ENCODE measurements at places on chromosomes 12 and 14. TPM values are rescaled to one million over a fixed set of nuclear protein-coding genes. Genes with fewer than 3 reads are reported as not detected.

The PUS7L gene
- 22.2 TPM for total RNA-seq

The KCNK13 gene
- not detected for total RNA-seq

The DNM1L gene
- 56.1 TPM for total RNA-seq

The CPNE6 gene
- total RNA-seq = not detected

The CLEC6A gene
- total RNA-seq = 0.17 TPM

The KCNH3 gene
- 1.8 TPM for total RNA-seq

The LRTM2 gene
- not detected for total RNA-seq

The SLC22A17 gene
- total RNA-seq = 2.2 TPM

Measured in activated naive CD4-positive, alpha-beta T cell treated with anti-CD3 and anti-CD28 coated beads, Interleukin-2, amount 10 ng/mL, durations not matched to agents 5 hours and 36 hours (primary cell).